ENCODE measurements at places on chromosomes 12 and 14.

- DNase-seq: no peak
Measured at GRCh38 chr12:4144676-4145075, 128.9 kb upstream of the CCND2 start.

- no peak for DNase-seq
Measured at GRCh38 chr12:11705010-11705409, 55.5 kb downstream of the ETV6 start.

DNA sequence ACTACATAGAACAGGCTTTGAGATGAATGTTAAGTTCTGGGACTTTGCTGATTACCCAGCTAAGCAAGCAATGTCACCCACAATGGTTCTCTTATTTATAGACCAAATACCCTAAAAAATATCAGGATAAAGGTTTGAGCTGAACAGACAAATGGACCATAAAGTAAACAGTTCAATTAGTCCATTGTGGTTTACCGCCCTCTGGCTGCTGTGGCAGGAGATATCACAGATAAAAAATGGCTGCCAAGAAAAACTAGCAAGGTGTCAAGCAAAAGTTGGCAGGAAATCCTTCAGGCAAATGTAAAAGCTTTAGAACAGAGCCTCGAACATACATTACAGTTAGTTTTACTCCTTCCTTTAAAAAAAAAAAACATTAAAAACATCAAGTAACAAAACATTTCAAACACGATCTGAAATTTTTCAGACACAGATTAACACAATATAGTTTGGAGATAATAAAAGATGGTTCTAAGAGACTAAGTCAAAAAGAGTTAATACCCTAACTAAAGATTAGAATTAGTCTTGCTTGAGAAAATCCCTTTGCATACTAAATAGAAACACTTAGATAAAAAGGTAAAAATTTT lies 41.3 kb downstream of the MED13L start:
- no peak for DNase-seq

- DNase-seq: no peak
Measured at GRCh38 chr12:76018111-76018510, 13.5 kb downstream of the PHLDA1 start.

DNA sequence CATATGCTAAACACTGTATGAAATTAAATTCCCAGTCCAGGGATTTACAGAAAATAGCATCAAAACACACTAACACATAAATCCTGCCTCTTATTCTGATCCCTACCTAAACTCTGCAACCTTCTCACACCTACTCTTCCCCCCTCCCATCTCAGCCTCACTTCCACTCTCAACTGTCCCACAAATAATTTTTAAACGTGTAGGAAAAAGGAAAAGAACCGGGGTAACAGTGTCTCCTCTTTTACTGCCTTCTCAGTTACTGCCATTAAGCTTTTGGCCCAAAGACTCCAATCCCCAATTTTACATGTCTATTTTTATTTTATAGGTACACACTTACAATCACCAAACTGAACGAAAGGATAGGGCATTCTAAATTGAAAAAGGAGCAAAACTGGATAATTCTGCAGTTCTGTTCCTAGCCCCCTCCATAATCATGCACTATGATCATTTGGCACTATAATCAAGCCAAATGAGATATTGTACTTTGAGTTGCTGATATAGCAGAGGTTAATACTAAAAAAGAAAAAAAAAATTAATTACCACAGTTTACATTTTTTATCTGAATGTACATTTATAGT lies 2.9 kb downstream of the DUSP16 start:
- no peak for DNase-seq

GRCh38 chr12:8899830-8900229 lies 14.5 kb upstream of the PHC1 start:
- DNase-seq: no peak

- DNase-seq: no peak
Measured at GRCh38 chr14:32055175-32055574, 21.9 kb upstream of the ARHGAP5 start.

GRCh38 chr14:74684434-74684833 lies 28.4 kb downstream of the AREL1 start:
- DNase-seq: no peak

DNA sequence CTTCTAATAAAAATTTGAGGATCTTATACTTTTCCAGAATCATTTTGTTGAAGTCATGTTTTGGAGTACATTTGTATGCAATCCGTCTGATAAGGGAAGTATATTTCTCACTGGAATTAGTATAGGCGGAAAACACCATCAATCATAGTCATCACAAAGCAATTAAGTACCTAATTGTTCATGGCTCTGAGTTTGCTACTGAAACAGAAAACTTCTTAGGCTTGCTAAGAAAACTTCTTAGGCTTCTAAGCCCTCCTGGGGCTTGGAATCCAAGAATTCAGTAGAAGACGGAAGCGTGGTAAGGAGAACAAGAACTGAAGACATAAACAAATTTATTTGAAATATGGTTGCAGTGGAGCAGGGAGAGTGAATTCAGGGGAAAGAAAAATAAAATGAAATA lies 636.3 kb downstream of the DIO2 start:
- DNase-seq: no peak

DNA sequence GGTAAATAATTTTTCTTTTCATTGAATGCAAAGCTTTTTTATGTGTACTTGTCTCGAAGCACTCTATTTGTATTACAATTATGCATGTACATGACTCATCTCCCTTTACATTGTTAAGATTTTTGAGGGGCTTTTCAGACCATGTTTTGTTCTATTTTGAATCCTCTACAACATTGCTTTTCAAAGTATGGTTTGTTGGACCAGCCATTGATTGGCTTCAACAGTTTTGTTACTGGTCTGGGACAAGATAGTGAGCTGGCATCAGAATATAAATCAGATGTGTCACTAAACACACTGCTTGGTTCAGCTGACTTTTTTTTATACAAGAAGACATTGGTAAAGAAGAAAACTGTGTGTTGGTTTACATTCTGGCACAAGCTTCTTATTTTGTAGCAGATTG lies 122.3 kb downstream of the MON2 start:
- no peak for DNase-seq

- DNase-seq: no peak
Measured at GRCh38 chr12:11856971-11857370, 207.5 kb downstream of the ETV6 start.

GRCh38 chr14:54676812-54677708 lies 110.1 kb downstream of the SAMD4A start:
- DNase-seq: no peak

DNA sequence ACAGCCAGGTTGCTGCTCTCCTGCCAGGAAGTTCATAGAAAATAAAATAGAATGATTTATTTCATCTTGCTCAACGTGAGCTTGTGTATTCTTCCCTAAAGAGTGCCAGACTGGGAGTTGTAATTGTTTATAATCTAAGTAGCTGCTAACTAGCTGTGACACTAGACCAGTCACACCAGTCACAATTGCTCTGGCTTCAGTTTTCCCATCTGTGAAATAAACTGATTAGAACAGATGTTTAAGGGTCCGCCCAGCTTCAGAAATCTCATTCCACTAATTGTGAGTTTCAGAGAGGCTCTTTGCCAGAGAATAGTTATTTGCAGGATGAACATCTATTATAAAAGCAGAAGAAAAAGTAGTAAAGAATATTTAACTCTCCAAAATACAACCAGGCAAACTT lies 55.6 kb upstream of the ZDHHC17 start:
- DNase-seq: no peak

- no peak for DNase-seq
Measured at GRCh38 chr12:46358325-46358700, 14.3 kb downstream of the SLC38A2 start.

GRCh38 chr12:110088936-110089335 lies 35.2 kb upstream of the IFT81 start:
- no peak for DNase-seq

GRCh38 chr12:111446631-111447570 lies 41.2 kb downstream of the SH2B3 start:
- peak; percentile 74 for DNase-seq

GRCh38 chr12:28909291-28909690 lies 239.8 kb upstream of the FAR2 start:
- DNase-seq: no peak

GRCh38 chr12:54981796-54982195 lies 2.8 kb downstream of the TESPA1 start:
- no peak for DNase-seq

GRCh38 chr12:26564391-26564790 lies 268.6 kb downstream of the ITPR2 start:
- no peak for DNase-seq

DNA sequence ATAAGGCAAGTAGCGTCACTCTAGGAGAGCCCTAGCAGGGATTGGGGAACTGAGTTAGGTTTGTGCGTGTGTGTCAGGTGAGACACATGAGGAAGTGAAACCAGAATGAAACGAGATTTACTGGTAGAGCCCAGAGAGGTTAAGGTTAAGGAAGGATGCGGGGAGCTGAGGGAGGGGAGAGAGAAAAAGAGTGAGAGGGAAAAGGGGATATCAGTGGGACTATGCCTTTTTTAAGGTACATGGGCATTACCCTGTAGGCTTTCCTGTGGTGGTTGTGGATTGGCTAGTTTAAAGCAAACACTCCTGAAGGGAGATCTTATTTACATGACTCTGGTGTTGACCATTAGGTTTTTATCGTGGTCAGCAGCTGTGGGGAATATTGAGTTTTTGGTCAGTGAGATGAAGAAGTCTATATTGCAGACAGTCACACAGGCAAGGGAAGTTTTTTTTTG lies 13.9 kb downstream of the ZDHHC17 start:
- DNase-seq: no peak

DNA sequence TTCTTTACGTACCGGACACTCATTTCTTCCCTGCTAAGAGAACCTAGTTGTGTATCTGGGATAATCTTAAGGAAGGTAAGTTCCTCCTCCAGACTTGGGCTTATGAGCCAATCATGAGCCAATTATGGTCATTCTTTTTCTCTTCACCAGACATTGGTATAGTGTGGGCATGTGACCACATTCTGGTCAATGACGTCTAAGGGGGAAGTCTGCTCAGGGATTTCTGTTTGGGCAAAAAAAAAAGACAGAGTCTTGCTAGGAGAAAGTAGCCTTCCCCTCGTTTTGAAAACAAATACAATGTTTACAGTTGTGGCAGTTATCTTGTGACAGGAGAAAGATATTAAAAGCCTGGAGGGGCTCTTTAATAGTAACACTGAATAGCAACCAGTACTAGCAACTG lies 20.1 kb upstream of the PLXNC1 start:
- no peak for DNase-seq

DNA sequence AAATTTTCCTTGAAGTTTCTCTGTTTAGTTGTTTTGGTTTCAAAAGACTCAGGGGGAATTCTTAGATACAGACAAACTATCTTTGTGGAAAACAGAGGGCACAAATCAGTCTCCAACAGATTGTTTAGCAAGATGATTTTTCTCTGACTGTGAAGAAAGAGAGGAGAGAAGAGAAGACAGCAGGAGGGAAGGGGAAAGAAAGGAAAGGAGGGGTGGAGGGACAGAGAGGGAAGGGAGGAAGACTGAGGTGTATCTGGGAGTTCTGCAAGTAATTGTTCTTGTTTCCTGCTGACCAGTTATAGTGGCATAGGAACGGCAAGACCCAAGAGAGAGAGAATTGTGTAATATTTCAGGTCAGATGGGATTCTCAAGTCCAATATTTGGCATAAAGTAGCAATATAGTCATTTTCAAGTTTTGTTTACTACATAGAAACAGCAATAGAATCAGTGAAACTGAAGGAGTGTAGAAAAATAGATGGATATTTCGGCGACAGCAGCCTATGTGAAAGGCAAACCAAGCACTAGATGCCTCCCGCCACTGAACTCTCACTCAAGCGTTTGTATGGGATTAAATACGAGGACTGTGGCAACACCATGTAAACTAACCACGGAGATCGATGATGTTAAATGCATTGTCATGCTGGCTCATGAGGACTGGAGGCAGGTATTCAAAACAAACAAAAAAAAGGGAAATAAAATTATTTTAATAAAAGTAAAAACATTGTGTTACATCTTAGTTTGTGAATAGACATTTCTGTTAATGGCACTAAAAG lies 342.5 kb downstream of the SLC16A7 start:
- DNase-seq: no peak

DNA sequence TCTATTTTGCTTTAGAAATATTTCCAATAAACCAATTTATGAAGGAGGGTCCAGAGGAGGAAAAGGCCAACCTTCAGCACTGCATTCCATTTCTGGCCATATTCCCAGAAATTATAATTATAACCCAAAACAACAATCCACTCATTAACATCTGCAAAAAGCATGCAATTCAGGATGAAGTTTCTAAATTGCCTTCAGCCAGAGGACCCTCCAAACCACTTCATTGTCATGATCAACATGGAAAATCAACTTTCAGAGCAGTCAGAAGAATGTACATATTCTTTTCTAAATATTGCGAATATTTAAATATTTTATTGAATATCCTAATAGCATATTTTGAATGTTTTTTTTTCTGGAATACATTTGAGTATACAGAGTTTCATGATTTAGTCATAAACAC lies 332.6 kb upstream of the TMEM132C start:
- DNase-seq: no peak

DNA sequence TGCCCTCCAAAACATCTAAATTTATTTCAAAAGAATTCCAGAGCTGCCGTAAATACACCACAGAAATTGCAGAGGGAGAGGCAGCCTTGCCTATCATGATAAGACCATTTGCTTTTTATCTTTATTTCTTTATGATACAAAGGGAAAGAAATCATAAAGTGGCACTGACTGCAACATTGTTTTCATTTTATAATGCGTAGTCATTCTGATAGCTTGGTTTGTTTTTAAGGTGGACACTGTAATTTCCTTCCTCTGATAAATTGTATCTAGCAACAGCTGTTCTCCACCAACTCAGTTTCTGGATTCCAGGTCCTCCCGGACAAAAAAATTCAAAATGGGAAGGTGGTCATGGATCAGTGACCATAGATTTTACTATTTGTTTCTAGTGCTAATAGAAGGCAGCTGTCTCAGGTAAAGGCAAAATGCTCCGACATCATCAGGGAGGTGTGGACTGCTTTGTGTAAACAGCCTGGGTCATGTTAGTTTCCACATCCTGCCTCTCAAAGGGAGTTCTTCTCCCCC lies 623 bp upstream of the TSPAN8 start:
- no peak for DNase-seq

All from vagina (tissue), 2 donors.